ENCODE measurements at places on chromosomes 1 and 21.
A peak's percentile ranks its signal among the peaks of the same experiment; 100 is the strongest.

DNA sequence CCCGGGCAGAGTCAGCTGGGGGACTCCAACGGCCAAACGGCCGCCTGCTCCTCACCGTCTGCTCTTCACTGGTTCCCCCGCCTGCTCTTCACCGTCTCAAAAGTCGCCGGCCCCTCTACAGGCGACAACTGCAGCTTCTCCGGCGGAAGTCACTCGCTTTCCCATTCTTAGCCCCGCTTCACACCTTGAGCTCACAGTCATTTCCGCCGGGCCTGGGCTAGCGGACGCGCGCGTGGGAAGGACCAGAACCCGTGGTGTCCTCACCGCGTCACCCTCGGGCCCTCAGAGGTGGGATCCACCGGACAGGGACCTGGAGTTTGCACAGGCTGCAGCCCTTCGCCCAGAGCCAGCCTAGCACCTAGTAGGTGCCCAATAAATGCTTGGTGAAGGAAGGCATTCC is 27.9 kb upstream of the HJV start:
- no peak for DNase-seq

DNA sequence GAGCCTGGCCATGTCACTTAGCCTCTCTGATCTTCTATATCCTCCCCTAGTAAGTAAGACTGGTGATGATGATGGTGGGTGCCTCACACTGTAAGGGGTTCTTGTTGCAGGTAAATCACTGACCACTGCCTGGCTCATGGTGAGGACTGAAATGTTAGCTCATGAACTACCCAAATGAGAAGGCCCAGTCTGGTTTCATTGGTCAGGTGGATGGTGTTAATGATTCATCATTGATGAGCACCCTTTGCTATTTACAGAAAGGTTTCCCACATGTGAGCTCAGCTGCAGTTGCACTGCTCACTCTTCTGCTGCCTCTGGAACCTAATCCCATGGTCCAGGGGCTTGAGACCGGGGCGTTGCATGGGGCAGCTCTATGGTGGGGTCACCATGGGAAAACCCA is 417.7 kb downstream of the PRDM2 start:
- DNase-seq = no peak

- DNase-seq = peak; percentile 6
Observed at GRCh38 chr1:52523376-52523775, 29.5 kb downstream of the TUT4 start.

DNA sequence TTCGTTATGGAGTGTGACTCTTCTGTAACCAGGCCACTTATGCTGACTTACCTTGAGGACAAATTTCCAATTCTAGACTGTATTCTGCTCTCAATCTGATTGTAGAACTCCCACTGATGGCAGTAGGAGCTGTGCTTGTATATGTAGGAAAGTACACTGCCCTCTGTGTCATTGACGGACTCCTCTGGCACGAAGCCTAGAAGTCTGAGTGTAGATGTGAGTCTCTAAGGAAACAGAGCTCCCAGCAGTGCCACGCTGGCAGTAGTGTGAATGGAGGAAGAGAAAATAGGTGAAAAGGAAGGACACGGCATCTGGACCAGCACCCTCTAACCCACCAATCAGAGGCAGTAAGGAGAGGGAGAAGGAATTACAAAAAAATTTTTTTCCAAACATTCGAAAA is 130.4 kb upstream of the ADGRL2 start:
- DNase-seq = no peak

DNA sequence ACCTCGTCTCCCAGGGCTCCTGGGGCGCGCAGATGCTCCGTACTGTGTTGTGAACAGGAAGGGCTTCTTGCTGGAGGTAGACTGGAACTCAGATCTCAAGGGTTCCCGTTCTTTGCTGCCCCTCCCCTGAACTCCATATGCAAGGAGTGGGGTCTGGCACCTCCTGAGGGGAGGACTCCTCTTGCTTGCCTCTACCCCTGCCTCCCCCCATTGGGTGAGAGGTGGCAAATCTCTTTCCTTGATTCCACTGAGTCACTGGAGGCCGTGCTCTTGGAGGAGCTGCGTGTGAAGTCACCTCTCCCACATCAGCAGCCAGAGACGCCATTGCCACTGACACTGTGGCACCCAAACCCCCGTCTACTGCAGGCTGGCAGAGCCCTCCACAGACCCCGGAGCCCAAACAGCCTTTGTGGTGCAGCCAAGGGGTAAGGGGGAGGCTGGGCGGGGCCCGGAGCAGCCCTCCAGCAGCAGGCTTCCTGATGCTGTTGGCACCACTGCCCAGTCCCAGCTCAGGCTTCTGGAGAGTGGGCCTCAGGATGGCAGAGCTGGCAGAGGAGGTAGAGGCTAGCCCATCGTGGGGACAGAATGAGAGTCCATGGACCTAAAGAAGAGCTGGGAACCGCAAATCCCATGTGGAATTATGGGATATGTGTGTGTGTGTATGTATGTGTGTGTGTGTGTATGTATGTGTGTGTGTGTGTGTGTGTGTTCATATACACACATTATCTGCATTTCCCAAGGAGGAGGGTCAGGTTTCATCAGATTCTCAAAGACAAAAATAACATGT is 104.9 kb upstream of the RUNX3 start:
- DNase-seq = no peak

GRCh38 chr1:154879038-154879421 is 8.9 kb upstream of the KCNN3 start:
- DNase-seq = no peak

DNA sequence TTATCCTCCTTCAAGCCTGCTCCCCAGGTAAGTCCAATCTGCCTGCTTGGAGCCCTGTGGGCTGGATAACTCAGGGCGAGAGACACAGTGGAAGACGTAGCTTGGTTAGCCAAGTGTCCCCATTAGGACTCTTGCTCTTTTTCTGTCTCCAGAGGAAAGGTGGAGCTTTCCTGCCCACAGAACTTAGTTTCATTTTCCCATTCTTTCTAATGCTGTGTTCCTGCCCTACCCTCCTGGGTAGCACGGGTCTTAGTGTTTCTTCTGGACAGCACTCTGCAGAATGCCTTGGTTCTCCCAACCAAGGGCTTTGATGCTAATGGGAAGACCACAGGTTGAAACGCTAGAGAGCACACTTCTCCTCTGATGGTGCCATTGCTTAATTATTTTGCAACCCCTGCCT is 92.5 kb upstream of the LRRC8D start:
- DNase-seq = no peak

GRCh38 chr1:109904105-109904817 is 6.4 kb upstream of the CSF1 start:
- no peak for DNase-seq

- no peak for DNase-seq
Observed at GRCh38 chr1:152515434-152515783, 1.1 kb downstream of the CRCT1 start.

DNA sequence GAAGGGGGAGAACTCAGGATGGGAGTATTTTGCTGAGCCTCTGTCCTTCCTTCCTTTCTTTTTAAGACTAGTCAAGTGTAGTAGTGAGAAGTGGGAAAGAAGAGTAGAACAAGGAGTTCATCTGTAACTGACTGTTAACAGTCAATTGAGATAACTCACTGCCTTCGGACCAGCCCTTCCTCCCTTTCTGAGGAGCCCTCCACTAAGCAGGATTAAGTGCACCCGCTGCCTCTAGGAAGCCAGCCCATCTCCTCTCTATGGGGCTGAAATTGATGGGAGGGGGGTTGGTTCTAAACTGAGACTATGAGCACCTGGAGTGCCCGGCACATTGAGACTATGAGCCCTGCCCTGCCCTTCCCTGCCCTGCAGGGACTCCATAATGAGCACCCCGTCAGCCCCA is 72.7 kb upstream of the TINAGL1 start:
- DNase-seq = no peak

DNA sequence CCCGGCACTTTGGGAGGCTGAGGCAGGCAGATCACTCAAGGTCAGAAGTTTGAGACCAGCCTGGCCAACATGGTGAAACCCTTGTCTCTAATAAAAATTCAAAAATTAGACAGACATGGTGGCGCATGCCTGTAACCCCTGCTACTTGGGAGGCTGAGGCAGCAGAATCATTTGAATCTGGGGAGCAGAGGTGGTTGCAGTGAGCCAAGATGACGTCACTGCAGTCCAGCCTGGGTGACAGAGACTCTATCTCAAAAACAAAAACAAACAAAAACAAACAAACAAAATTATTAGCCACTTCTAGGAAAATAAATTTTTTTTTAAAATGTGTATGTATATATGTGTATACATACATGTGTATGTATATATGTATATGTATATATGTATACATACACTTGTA is 320.3 kb upstream of the ADGRL4 start:
- no peak for DNase-seq

Data from stimulated activated CD4-positive, alpha-beta T cell treated with anti-CD3 and anti-CD28 coated beads, Interleukin-4, amount 100 ng/mL, for 24 hours (primary cell).